ENCODE measurements at places on chromosomes 2 and 18.

DNA sequence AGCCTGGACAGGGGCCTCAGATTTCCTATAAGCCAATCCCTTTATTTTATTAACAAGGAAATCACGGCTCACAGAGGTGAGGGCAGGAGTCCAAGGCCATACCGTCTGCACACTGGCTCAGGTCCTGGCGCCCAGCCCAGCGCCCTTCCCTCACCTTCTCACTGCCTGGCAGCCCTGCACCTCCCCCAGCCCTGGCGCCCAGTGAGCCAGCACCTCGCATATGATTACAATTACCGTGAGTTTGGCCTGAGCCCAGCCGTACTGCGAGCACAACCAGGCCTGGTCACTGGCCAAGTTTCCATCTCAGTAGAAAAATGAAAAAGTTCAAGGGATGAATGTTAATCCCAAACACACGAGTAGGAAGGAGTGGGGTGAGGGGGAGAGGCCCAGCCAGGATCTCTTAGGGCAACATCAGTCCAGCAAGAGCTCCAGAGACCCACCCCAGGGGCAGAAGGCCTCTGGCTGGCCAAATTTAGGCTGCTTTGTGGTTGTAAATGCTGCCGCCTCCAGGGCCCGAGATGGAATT lies 68.4 kb downstream of the MCFD2 start:
- no peak for DNase-seq

DNA sequence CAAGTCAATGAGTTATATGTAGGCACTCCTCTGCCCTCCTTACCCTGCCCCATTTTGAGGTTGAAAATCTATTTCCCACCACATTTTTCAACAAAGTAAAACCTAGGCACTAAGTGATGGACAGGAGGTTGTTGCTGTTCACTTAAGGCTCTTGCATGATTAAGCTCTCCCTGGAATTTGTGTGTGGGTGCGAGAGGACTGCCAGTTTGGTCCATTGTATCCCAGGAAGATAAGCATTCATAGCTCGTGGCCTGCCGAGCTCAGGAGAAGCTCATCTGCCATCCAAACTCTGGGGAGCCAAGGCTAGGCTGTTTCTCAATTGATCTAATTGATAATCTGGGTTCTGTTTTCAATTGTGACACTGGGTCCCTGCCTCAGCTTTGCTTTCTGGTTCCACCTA lies 4.7 kb upstream of the MAP4K4 start:
- no peak for DNase-seq

GRCh38 chr2:130834931-130835765 lies 1.6 kb upstream of the ARHGEF4 start:
- DNase-seq, result no peak

- DNase-seq, result no peak
Observed at GRCh38 chr2:106061611-106062349, 132.3 kb downstream of the UXS1 start.

GRCh38 chr18:32091325-32091723 lies 350 bp upstream of the RNF138 start:
- DNase-seq, result no peak

GRCh38 chr2:25586726-25587144 lies 86.6 kb downstream of the DTNB start:
- no peak for DNase-seq

DNA sequence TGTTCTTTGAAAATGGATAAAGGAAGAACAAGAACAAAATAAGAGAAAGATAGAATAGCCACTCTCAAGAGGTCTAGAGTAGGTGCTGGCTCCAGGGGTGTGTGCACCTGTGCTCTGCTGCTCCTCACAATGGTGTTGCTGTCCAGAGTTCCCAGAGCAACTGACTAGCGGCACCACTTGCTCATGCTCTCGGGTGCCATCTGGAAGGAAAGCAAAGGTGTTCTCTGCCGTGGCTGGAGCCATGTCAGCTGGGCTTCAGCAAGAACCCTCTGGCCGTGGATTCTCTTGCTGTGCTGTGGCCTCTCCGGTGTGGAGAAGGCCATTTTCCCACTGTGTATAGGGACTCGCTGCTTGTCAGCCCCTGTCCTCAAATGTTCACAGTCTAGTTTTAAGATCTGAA lies 114.6 kb upstream of the TEX51 start:
- no peak for DNase-seq

DNA sequence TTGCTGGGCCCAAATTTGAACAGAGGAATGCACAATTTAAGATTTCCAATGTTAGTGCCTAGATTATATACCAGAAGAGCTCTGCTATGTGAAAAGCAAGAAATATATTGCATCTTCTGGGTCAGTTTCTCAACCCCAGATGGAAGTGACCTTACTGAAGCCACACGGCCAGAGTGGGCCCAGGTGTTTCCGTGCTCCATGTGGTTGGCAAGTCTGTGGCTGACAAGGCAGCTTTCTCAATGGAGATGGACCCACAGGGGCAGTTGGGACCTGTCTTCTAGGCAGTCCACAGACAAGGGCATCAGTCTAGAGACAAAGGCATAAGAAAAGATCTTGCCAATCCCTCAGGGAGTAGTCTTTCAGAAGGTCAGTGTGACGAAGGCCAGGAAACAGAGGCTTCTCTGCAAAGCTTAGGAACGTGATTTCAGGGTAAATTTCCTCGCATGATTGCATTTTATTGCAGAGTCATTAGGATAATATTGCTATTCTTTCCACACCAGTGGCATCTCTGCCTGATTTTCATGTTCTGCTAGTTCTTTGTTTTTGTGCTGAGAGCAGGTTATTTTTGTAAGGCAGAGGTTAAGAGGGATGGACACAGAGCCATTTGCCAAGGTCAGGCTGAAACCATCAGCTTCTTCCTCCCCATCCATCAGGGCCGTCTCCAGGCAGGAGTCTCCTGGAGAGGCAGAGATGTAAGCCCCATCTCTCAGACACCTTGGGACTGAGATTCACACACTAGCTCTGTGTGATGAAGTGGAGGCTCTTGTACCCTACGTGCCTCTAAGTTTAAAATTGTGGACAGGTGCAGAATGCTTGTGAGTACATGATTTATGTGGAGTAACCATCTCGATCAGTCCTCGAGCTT lies 202.1 kb downstream of the ANKRD30B start:
- no peak for DNase-seq

- DNase-seq, result no peak
Observed at GRCh38 chr2:12397854-12398253, 318.9 kb upstream of the TRIB2 start.

DNA sequence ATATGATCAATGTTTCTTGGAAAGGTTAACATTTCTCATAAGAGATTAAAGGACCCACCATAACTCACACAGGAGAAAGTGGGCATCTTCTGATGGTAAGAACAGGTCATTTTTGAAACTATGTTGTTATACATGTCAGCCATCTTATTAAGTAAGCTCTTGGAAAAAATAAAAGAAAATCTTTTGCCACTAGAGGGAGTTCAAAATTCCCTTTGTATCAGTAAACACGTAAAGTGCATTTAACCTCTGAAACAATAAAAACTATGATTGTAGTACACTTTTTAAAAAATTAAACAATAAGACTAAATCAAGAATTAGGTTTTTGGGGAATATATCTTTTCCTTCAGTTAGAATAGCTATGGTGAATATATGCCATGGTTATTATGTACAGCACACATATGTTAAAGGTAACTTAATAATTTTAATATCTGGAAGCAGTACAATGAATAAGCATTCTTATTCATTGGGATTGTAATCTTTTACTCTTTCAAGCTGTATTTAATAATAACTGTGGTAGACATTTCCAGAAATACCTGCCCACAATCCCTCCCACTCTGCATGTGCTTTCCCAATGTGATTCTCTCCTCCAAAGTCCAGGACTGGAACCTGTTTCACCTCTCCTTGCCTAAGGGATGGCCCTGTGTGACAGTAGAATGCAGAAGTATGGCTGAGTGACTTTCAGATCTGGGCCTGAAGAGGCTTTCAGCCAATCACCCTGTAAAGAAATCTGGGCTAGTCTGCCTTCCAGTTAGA lies 64.2 kb downstream of the RBMS1 start:
- no peak for DNase-seq

- DNase-seq, result no peak
Observed at GRCh38 chr2:230942920-230943896, 18.2 kb upstream of the GPR55 start.

GRCh38 chr2:33210626-33211025 lies 263.9 kb downstream of the LTBP1 start:
- DNase-seq, result no peak
